ENCODE measurements at places on chromosomes 6 and 20.
A peak's percentile ranks its signal among the peaks of the same experiment; 100 is the strongest.

DNA sequence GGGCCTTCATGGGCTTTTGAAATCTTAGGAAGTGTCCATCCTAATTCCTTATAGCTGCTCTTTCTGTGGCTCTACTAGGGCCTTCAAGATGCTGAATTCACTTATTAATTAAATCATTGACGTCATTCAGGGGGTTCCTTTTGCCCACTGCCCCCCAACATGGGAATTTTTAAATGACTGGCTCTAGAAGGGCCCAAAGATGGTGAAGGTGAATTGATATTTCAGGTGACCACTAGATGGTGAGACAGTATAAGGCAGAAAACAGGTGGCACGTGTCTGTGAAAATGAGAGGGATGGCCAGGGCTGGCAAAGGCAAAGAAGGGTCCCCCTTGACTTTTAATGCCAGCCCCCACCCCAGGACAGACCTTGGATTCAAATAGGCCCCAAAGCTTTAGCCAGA, 11.8 kb downstream of the GNAS start:
- no peak for DNase-seq

- DNase-seq, result no peak
Observed at GRCh38 chr6:21340573-21340972, 253.0 kb upstream of the SOX4 start.

- DNase-seq, result peak; percentile 41
Observed at GRCh38 chr6:17385660-17386059, 7.7 kb upstream of the CAP2 start.

- no peak for DNase-seq
Observed at GRCh38 chr6:159829526-159829925, 29.4 kb downstream of the PNLDC1 start.

DNA sequence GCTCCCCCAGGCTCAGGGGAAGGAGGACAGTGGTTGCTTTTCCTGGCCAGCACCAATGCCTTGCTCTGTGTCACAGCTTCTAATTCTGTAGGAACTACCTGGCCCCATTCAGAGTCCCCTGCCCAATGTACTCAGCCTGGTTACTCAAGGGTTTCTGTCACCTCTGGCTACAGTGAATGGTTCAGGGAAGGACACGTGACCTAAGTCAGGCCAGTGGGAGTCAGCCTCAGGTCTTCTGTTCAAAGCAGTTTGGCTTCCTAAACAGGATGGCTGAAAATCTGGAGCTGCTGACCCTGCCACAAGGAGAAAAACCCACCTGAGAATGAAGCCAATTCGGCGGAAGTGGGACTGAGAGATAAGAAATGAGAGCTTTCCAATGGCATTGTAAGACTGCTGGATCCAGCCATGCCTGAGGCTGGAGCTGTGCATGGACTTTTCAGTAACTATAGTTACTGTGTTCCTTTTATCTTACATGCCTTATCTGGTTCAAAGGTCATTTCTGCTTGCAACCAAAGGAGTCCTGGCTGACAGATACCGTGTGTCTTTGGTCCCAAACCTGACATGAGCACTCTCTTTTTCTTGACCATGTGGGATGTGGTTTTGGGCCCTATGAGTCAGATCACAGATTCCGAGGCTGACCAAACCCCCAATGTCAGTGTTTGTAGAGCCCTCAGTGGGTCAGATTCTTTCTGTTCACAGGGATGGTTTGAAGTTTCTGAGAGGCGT, 104.3 kb downstream of the SULF2 start:
- DNase-seq, result no peak

- no peak for DNase-seq
Observed at GRCh38 chr6:24755279-24755678, 19.5 kb upstream of the GMNN start.

DNA sequence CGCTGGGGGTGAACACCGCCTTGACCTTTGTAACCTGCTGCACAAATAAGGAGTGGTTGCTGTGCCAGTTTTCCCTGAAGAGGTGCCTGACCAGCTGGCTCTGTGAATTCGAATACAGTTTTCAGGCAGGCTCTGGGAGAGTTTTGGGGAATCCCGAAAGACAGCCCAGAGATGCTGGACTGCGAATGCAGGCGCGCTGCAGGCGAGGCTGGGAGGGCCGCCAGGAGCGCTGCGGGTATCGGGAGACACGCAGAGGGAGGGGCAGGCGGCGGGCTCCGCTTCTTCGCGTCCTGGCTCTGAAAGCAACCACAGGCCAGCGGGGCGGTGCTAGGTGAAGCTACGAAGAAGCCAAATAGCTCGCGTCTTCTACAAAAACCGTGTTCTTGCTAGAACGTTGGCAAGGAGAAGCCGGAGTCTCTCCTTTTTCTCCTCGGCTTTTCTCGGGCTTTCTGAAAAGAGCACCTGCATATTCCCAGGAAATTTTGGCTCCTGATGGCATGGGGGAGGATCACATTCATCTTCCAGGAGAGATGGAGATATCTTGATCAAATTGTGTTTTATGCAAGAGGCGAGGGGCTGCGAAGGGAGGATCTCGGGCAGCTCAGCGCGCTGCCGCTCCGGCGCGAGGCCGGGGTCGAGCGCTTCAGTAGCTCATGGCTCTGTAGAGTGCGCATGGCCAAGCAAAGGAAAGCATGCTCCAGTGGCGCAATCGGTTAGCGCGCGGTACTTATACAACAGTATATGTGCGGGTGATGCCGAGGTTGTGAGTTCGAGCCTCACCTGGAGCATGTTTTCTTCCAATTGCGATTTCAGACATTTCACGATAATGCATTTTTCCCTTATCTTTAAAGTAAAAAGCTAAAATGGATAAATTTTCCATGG, 158.1 kb upstream of the ZNF184 start:
- peak; percentile 50 for DNase-seq

- DNase-seq, result no peak
Observed at GRCh38 chr6:132179955-132180354, 221.3 kb downstream of the MOXD1 start.

GRCh38 chr6:128167552-128167951, 266.7 kb upstream of the THEMIS start:
- DNase-seq, result no peak

DNA sequence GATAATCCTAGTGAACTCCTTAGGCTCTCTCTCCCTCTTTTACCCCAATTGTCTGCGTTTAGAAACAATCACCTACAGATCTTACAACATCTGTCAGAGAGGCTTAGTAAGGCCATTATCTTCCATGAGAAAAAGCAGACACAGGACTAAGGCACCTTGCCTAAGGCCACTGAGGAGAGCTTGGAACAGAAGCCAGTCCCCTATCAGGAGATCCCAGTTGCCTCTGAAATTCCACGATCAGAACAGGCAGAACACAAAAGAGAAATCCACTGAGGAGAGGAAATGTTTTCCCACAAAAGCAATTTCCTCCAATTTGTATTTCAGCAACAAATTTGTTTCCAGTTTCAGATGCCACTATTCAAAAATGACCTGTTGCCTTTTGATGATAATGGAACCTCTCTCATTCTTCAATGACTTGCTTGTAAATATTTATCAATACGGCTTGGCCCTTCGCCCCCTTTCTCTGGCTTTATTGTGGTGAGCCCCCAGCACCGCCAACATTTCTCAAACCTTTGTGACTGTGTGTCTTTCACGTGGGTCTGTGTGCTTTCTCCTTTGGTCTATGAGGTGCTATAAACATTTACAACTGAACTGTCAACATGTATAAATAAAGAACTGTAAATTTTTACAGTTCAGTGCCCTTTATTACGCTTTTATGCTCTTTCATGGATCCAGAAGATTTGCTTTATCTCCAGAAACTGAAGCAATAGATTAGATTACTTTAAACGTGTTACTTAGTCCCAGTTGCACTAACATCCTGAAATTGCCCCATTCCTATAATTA, 187.8 kb upstream of the PHACTR1 start:
- no peak for DNase-seq

DNA sequence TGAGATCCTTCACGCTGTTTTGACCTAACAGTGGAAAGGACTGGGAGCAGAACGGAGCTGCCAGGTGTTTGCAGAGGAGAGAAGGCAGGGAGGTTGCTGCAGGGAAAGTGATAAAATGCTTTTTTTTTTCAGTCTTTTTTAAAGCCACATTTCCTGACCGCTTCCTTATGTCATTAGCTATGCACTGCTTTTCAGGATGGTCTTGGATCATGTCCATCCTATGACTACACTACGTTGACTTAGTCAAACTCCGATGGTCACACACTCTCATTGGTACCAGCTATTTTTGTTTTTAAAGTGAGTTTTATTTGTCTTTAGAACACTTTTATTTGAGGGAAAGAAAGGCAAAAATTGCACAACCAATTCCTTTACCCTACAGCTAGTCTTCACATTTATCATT, 89.2 kb upstream of the EXOC2 start:
- no peak for DNase-seq

DNA sequence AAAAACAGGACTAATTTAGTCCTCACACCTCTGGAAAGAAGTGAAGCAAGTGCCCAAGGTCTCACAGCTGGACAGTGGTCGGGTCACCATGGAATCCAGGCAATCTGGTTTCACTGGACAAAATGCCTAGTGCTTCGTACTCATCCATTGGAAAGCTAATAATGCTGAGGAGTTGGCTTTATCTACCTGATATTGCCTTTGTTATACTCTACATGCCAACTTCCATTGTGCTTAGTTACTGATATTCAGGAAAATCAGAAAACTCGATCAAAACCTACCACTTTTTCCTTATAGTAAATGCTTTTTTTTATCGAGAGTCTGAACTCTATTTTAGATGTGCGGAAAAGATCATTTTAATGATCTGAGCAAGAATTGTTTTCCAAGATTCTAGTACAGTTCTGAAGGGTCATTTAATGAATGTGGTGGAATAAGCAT, 966 bp downstream of the CFAP206 start:
- no peak for DNase-seq

- no peak for DNase-seq
Observed at GRCh38 chr20:47133809-47134456, 222.6 kb downstream of the ZMYND8 start.

GRCh38 chr6:35018746-35019145, 122.4 kb downstream of the TCP11 start:
- no peak for DNase-seq

DNA sequence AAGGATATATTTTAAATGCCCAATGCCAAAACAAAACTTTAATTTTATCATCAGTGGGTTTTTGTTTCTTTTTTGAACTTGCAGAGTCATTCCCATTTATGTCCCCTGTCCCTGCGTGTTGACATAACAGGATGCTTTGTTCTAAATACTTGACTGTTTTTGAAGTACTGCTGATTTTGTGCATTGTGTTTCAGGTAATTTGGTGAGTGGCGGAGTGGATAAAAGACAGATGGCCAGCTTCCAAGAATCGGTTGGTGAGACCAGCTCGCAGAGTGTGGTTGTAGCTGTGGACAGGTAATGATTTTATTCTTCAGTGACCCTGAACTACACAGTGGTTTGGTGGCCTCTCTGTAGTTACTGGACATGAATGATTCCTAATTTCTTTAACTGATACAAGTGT, 50.5 kb upstream of the CSE1L start:
- no peak for DNase-seq

- DNase-seq, result peak; percentile 2
Observed at GRCh38 chr20:23131766-23132165, 45.6 kb upstream of the CD93 start.

DNA sequence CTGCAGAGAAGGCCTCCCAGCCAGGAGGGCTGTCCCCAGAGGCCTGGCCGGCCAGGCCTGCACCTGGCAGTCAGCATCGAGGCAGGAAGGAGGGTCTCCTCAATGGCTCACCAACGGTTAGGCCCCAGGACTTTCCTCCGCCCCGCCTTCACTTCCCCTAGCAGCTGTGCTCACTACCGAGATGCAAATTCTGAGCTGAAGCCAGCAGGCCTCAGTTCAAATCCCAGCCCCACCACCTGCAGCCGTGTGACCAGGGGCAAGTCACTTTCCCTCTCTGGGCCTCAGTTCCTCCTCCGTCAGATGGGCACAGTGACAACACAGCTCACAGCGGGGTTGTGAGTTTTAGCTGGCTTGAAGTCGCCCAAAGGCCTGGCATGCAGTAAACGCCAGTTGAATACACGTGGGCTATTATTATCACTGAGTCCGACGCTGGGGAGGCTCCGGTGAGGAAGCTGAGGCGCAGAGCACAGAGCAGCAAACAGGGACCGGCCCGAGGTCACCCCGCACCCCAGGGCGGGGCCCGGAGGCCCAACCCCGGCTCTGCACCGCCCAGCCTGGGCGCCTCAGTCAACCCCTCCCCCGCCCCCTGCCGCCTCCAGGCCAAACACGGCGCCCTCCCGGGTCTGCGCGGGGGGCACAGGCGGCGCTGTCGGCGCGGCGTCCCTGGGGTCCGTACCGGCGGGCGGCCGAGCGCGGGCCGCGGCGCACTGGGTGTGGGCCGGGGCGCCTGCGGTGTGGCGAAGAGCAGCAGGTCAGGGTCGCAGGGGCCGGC, 671 bp downstream of the E2F1 start:
- peak; percentile 77 for DNase-seq

- DNase-seq, result no peak
Observed at GRCh38 chr6:4488389-4488788, 287.8 kb upstream of the CDYL start.

DNA sequence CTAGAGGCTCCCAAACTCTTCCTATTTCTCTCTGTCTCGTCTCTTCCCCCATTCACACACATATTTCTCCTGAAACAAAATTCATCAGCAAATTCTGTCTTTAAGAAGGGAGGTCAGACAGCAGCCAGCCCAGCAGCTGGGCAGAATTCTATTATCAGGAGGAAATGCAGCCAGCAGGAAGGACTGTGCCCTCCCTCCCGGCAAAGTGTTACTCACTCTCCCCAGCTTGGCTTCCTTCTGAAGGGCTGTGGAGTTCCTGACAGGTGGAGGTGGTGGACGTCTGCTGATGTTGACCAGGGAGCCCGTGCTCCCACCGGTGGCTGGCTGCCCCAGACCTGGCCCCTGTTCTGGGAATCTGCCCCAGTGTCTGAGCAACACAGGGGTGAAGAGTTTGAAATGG, 37.3 kb downstream of the KCNB1 start:
- DNase-seq, result no peak

GRCh38 chr6:168799067-168799466, 358.1 kb downstream of the SMOC2 start:
- no peak for DNase-seq

GRCh38 chr6:142912125-142912524, 32.9 kb downstream of the HIVEP2 start:
- DNase-seq, result no peak

GRCh38 chr6:43801495-43802181, 31.6 kb downstream of the VEGFA start:
- DNase-seq, result no peak

- peak; percentile 54 for DNase-seq
Observed at GRCh38 chr20:24027229-24027628, 38.6 kb upstream of the GGTLC1 start.

GRCh38 chr6:169666441-169666840, 35.4 kb downstream of the WDR27 start:
- DNase-seq, result no peak

DNA sequence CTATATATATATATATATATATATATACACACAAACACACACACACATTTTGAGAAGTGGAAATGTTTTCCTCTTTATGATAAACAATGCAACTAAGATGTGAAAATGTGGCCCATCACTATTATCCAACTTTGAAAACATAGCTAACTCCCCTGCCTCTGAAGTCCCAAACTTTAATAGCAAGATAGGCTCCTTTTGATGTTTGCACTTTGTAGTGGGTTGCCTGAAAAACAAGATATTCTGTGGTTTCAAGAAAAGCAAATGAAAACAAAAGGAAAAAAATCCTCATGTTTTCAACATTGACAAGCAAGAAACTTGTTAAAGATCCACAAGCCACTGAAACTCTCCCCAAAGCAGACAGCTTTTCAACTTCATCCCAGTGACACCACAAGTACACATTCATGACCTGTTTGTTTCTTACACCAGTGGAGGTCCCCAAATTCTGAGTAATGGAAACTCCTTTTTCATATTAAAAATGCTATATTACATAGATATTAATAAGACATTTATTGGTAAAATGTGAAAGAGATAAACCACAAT, 90.0 kb downstream of the IPCEF1 start:
- no peak for DNase-seq
